Stimulated activated CD8-positive, alpha-beta memory T cell treated with anti-CD3 and anti-CD28 coated beads, Interleukin-4, amount 100 ng/mL, for 1 hour (primary cell): ENCODE measurements at places on chromosomes 1 and 21.

DNA sequence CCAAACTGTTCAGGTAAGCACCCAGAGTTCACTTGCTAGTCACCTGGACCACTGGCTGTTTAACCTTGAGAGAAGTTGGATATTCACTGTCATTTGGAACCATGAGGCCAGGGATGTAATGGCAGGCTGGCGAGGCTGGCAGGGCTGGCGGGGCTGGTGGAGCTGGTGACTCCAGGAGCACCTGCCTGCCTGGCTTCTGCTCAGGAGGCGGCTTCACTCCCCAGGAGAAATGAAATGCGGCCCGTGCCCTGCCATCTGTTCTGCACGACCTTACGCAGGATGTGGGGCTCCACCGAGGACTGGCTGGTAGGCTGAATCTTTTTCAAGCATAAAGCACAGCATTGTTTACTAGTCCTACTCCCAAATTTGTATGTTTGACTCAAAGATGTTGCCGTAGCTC is 22.7 kb upstream of the MX1 start:
- DNase-seq = no peak

GRCh38 chr1:179881642-179882252 is 338 bp upstream of the TOR1AIP1 start:
- no peak for DNase-seq

DNA sequence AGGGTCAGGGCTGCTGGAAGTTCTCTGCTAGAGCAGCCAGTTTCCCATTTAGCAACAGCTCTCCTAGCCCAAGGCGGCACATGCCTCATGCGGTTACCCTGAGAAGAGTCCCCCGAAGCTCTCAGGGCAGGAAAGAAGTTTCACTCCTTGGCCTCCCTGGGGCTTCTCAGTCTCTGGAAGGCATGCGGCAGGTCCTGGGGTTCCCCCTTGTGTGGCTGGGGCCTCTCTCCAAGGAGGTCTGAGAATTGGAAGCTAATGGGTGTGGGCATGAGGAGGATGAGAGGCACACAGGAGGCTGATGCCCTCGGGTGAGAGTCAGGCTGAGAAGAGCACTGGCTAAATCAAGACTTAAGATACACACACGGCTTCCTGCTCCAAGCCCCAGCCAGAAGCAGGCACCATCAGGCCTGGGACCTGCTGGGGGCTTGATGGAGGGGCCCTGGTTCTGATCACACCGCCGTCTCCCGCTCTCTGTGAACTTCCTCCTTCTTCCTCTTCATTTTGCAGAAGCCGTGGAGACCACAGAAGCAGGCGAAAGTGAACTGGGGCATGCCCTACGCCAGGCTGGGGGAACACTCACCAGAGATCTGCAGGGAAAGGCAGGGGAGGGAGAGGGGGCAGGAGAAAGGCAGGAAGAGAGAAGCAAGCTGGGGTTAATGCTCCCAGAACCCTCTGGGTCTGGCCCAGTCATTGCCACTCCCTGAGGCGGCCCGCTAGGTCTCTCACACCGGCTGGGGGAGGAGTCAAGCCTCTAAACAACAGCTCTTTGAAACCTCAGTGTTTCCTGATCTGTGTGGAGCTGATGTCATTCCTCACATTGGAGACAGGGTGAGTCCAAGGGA is 15.1 kb downstream of the BLACAT1 start:
- peak; percentile 21 for DNase-seq

- no peak for DNase-seq
Observed at GRCh38 chr1:8257621-8258020, 60.3 kb upstream of the SLC45A1 start.

DNA sequence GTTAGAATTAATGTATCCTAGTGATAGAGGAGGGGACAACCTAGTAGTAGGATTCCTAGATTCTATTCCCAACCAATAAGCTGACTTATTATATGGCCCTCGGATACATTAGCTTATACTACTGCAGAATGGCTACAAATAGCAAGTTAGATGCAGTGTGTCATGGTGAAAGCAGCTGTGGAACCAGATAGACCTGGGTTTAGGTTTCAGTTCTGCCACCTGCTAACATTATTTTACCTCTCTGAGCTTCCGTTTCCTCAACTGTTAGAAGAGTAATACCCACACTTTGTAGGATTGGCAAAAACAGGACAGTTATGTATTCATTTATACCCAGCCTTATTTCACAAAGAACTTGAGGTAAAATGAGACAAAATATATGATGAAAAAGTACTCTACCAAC is 21.6 kb upstream of the MAGOH start:
- DNase-seq = no peak

- no peak for DNase-seq
Observed at GRCh38 chr1:150072959-150073358, 5.4 kb downstream of the VPS45 start.

DNA sequence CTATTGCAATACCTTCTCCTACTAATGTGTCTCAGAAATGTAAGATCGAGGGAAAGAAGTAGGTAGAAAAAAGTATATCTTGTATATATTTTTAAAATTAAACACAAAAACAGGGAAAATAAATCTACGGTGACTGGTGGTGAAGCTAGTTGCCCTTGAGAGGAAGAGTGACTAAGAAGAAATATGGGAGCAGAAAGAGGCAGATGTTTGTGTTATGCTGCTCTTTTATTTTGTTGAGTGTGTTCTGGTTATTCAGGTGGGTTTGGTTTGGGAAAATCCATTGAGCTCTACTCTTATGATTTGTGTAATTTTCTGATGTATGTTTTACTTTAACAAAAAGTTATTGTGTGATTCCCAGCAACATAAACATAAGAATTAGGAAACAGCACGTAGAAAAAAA is 444.9 kb upstream of the B3GALT2 start:
- DNase-seq = no peak

DNA sequence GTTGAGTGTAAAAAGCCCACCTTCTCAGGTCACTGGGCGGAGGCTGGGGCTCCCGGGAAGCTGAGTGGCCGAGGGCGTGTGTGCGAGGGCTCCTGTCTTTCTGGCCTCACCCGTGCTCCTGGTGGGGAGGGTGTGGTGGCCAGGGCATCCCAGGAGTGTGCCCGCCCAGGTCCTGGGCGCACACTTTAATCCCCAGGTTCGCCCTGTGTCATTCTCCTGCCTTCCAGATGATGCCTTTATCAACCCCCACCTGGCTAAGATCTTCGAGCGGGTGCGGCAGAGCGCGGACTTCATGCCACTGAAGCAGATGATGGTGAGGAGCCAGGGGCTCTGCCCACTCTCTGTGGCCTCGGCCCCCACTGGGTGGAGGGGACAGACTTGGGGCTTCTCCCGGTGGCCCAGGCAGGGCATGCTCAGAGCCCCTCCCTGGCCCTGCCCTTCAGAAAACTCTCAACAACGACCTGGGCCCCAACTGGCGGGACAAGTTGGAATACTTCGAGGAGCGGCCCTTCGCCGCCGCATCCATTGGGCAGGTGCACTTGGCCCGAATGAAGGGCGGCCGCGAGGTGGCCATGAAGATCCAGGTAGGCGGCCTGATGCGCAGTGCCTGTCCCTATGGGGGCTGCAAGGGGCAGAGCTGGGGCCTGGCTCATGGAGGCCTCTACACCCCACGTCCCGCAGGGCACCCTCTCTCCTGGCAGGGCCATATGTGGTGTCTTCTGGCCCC is 42.5 kb downstream of the COQ8A start:
- no peak for DNase-seq

DNA sequence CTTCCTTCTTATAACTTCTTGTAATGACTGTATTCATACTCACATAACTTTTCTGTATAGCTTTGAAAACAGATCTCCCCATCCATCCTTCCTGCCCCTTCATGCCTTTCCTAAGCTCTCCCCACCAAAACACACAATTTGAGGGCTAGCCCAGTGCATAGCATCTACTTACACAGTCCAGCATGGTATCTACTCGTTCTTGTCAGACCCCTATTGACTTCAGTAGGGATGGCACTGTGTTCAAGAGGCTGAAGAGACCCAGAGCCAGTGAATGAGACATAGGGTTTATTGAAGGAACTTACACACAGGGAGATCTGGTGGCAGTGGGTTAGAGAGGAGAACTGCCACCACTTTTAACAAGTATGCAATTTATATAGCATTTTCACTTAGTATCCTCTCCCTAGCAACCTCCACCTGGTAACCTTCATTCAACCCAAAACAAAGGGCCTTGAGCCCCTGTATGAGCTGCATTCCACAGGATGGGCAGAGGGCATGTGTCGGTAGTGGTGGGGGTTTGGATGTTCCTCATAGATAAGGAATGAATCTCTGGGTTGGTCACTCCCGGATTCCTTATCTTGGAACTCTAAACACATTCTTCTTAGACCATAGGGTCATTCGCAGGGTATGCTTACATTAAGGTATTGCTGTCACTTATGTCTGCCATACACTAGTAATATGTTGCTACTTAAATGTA is 64.9 kb upstream of the GNG12 start:
- no peak for DNase-seq

- DNase-seq = no peak
Observed at GRCh38 chr1:165463978-165464377, 19.1 kb upstream of the RXRG start.

DNA sequence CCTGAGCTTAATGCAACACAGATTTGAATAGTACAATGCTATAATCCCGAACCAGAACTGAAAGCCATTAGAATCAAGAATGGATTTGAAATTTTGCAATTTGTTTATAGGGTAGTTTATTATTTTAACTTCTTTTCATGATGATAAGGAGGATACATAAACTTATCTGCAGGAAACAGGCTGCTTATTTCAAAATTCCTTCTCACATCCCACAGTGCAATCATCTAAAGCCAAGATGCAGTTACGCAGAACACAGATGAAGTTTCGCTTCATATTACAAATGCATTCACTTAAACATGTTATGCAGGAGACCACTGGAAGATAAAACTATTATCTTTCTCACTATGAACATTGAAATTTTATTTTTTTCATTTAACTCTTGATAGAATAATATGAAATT is 1019.6 kb downstream of the PLA2G4A start:
- no peak for DNase-seq

GRCh38 chr1:198640174-198640573 is 1.3 kb downstream of the PTPRC start:
- no peak for DNase-seq

DNA sequence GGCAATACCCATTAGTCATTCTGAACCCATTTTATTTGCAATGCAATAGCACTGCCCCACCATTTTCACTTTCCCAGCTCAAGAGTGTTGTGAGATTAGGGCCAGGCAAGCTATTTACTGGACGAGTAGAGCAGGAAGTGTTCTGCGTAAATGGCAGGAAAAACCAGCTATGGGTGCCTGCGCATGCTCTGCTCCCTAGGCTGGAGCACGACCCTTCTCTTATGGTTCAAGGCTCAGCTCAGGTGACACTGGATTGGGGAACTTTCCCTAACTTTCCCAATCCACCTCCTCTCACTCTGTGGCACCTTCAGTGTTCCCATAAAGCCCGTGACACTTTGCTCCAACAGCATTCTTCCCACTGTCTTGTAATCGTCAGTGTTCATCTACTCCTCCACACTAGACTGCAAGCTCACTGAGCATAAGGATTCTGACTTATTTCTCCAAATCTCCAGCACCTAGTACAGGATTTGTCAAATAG is 3.6 kb upstream of the MAN1A2 start:
- DNase-seq = no peak

GRCh38 chr1:109959974-109960744 is 24.4 kb upstream of the AHCYL1 start:
- DNase-seq = no peak

GRCh38 chr1:208083016-208083714 is 161.0 kb downstream of the PLXNA2 start:
- no peak for DNase-seq

DNA sequence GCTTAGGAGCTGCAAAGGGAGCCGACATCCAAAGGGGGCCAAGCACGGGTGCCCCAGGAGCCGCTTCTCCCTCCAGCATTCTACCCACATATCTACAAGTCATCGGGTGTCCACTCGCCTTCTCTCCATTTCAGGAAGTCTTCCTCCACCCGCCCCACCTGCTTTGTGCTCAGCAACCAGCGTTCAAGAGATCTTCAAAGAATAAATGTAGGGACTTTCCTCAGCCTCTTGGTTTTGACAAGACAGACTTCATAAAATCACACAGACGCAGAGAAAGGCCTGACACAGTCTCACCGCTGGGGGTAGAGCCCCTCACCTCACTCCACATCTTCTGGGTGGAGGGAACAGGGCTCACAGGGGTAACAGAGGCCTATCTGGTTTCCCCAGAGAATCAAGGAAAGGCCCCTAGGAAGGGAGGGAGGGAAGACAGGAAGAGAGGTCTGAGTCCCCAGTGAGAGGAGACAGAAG is 49.5 kb downstream of the SSBP3 start:
- no peak for DNase-seq

DNA sequence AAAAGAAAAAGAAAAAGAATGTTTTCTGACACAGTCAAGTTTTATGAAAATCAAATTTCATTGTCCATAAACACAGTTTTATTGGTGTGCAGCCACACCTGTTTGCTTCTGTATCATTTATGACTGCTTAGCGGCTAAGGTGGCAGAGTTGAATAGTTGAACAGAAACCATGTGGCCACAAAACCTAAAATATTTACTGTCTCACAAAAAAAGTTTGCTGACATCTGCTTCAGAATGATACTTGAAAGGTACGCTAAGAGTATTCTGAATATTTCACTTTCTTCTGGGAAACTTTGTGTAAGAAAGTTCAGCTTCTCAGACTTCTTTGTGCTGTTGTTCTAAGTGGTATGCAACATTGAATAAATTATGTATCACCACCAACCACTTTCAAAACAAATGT is 6.2 kb downstream of the KCNK1 start:
- no peak for DNase-seq

DNA sequence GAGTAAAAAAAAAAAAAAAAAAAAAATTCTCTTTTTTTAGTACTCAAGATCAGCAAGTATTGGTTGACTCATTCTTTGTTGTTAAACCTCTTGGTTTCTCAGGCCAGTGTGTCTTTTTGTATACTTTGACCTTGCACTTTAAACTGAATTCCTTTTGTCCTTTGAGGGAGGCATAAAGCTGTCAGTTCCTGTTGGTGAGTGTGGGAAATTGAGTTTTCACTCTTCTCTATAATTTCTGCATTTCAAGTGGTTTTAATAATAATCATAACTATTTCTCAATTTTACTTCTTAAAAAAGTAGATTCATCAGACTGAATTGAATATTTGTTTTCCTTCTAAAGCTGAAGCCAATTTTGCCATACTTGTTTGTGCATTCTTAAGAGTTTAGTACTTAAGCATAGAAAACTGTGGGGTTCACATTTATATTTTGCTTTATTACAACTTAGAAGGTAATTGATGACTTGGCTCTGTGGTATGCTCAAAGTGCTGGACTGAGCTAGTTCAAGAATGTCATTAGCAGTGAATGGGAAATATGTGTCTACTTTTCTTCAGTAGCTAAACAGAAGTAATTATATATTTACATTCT is 43.4 kb downstream of the ITSN1 start:
- no peak for DNase-seq

- DNase-seq = no peak
Observed at GRCh38 chr1:27563591-27564471, 40.1 kb downstream of the AHDC1 start.

- DNase-seq = no peak
Observed at GRCh38 chr1:110084227-110085078, 14.0 kb upstream of the ALX3 start.

DNA sequence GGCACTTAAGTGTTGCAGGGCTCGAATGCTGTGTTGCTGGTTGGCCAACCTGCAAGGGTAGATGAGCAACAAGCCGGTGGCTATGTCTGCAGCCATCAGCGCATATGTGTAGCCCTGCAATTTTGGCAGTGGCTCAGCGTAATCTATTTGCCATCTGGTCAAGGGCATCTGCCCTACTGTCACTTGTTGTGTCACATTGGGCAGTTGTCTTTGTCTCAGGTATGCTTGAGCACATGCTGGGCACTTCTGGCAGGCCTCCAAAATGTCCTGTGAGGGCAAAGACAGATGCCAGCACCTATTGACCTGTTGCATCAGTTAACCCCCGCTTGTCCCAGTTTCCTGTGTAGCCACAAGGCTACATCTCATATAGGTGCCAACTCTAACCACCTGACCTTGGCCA is 111.8 kb downstream of the GDAP2 start:
- no peak for DNase-seq

GRCh38 chr1:55589671-55590297 is 374.6 kb upstream of the USP24 start:
- no peak for DNase-seq
